Stimulated activated CD4-positive, alpha-beta T cell treated with anti-CD3 and anti-CD28 coated beads, Interleukin-12 subunit alpha, Interleukin-12 subunit beta, amount 100 ng/mL, for 24 hours (primary cell): ENCODE measurements at places on chromosomes 12 and 14.
A peak's percentile ranks its signal among the peaks of the same experiment; 100 is the strongest.

DNA sequence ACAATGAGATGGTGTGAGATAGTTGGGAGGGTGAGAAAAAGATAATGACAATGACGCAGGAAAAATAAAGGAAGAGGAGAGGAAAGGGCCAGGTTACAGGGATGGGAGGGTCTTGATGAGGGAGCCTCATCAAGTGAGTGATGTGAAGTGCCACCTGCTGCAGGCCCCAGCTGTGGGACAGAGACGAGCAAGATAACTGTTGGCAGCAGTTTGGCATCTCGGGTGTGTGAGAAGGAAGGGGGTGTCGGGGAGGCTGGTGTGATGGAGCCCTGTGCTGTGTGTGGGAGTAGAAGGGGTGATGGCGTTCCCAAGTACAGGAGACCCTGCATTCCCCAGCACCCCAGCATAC, 11.4 kb upstream of the TAC3 start:
- DNase-seq, result no peak

DNA sequence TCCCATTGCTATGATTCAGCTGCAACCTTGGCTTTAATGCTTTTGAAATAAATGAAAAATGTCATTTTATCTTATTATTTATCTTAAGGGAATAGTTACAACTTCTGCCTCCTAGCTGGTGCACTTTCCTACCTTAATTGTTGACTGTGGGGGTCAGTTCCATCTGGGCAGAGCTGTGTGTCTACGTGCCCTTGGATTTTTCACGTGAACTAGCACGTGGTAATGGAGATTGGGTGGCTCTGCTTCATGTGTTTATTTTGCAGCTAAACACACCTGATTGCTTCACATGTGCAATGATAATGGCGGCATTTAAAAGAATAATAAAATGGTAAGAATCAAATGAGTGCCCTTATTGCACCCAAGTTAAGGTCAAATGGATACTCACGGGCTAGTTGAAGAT, 10.6 kb upstream of the PELI2 start:
- DNase-seq, result no peak

- peak; percentile 46 for DNase-seq
Measured at GRCh38 chr12:4153343-4153892, 120.1 kb upstream of the CCND2 start.

GRCh38 chr14:63178912-63179311, 25.3 kb upstream of the RHOJ start:
- no peak for DNase-seq

DNA sequence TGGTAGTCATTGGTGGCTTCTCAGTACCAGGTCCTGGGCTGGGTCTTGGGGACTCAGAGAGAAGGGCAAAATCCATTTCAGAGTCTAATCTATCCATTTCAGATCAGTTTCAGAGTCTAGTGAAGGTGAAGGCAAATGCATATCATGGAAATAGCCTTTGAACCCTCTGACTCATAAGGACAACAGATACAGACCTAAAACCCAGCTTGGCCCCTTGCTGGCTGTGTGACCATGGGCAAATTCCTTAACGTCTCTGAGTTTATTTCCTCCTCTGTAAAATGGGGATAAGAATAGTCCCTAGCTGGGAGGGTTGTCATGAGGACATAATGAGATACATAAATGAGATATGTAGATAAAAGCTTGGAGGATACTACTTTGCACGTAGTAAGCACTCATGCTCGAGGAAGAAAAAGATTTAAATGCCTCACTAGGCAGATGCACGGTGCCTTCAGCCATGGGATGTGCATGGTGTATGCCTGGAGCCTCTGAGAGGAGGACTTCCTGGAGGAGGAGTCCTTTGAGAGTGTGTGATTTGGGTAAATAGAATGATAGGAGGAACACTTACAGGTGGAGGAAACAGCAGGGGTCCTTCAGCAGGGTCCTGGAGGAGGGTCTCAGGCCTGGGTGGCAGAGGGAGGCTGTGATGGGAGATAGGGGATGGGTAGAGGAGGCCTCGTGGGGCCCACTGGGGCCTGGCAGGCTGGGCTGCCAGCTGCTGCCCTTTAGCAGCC, 8.0 kb downstream of the DTX1 start:
- no peak for DNase-seq

- no peak for DNase-seq
Measured at GRCh38 chr12:132460571-132460970, 29.4 kb upstream of the FBRSL1 start.

GRCh38 chr12:102521662-102522277, 41.4 kb upstream of the IGF1 start:
- DNase-seq, result no peak

- no peak for DNase-seq
Measured at GRCh38 chr14:50808053-50808452, 22.9 kb downstream of the NIN start.

- DNase-seq, result no peak
Measured at GRCh38 chr12:460261-461230, 807 bp downstream of the B4GALNT3 start.

GRCh38 chr14:22981876-22982476, 375 bp downstream of the AJUBA start:
- DNase-seq, result no peak

GRCh38 chr14:105617201-105617777, 90.9 kb downstream of the TMEM121 start:
- DNase-seq, result no peak

DNA sequence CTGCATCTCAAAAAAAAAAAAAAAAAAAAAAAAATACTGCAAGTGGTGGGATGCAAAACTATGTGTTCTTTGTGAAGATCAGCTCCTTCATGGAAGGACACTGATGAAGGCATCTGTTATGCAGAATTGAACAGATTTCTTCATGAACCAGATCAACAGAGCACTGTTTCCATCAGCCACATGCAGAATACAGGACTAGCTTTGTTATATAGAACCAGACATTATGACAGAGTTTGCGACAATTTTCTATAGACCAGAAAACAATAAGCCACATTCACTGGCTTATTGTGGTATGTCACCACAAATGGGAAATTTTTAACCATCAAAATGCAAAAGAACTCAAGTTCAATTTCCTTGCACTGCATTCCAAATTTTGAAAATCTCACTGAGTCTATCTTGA, 34.7 kb downstream of the CIT start:
- DNase-seq, result no peak

- no peak for DNase-seq
Measured at GRCh38 chr12:6373022-6373787, 2.2 kb downstream of the SCNN1A start.

GRCh38 chr14:20460458-20461224, 593 bp downstream of the PIP4P1 start:
- peak; percentile 35 for DNase-seq

DNA sequence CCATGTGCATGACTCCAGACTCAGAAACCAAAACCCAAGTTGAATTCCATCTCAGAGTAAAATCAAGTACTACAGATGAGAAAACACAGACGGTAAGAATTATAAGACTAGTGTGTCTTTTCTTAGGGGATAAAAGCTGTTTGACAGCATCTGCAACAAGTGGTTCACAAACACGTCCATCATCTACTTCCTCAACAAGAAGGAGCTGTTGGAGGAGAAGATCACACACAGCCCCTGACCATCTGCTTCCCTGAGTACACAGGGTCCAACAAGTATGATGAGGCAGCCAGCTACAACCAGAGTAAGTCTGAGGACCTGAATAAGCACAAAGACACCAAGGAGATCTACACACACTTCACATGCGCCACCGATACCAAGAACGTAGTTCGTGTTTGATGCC, 110.7 kb upstream of the ATF7IP start:
- DNase-seq, result no peak

- DNase-seq, result no peak
Measured at GRCh38 chr14:77763316-77763715, 2.4 kb upstream of the SNW1 start.
